ENCODE measurements at places on chromosomes 2 and 18.

DNA sequence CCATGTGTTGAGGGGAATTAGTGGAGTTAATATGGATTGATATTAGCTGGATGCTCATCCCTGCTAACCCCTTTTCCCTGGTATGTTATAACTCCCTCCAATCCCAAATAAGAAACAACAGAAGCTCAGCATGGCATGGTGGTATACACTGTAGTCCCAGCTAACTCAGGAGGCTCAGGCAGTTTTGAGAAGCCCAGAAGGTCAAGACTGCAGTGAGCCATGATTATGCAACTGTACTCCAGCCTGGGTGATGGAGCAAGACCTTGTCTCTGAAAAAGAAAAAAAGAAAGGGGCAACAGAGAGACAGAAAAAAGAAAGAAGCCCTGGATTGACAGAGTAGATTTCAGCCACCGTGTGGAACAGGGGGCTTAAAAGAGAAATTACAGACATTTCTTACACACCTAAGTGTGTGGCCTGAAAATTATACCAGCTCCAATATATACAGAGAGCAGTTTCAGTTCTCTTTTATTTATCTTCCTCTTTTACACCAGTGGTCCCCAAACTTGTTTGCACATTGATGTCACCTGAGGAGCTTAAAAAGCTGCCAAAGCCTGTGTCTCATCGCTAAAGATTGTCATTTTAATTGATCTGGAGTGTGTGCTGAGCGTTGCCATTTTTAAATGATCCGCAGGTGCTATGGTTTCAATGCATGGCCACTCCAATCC, 203.6 kb downstream of the UBE2E3 start:
- no peak for DNase-seq

DNA sequence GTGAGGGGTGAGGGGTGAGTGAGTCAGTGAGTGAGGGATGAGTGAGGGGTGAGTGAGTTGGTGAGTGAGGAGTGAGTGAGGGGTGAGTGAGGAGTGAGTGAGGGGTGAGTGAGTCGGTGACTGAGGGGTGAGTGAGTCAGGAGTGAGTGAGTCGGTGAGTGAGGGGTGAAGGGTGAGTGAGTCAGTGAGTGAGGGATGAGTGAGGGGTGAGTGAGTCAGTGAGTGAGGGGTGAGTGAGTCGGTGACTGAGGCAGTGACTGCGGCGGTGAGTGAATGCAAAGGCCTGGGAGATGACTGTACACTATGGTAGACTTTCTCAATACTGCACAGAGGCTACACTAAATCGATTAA, 16.6 kb downstream of the THAP4 start:
- DNase-seq = no peak

- DNase-seq = no peak
Measured at GRCh38 chr18:45733535-45733934, 9.6 kb downstream of the SLC14A1 start.

GRCh38 chr2:126824663-126825062, 74.0 kb upstream of the TEX51 start:
- DNase-seq = no peak

GRCh38 chr18:45232061-45232460, 383.2 kb upstream of the SLC14A2 start:
- DNase-seq = no peak

DNA sequence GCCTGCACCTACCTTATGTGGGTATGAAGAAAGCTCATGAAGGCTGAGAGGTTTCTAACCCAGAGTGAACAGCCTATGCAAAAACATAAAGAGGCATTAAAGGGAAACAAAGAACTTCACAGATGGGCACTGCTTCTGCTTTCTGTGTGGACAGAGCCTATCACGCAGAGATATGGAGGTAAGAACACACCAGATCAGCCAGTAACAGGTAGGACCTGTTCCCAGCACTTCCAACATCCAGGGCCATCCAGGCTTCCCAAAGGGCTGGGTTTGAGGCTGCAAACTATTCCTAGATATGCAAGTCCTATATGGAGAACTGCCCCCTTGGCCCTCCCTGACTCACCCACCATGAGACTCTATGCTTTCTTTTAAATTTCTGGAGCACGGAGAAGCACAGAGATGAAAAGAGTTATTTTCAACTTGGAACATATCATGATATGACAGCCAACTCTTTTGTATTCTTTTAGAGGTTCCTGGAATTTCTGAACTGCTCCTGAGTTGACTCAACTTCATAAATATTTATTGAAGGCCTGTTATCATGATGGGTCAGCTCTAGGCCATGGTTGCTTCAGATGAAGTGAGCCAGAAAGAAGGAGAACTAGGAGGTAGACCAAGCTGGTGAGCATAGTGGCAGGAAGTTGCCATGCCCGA, 77.4 kb upstream of the PPP1CB start:
- no peak for DNase-seq

- no peak for DNase-seq
Measured at GRCh38 chr2:240795454-240795853, 24.6 kb downstream of the KIF1A start.

GRCh38 chr2:28543316-28544035, 47.6 kb downstream of the PLB1 start:
- DNase-seq = no peak

- no peak for DNase-seq
Measured at GRCh38 chr2:171081649-171082111, 79.0 kb downstream of the TLK1 start.

Measured in GOT3 (cell line).